Stimulated activated CD8-positive, alpha-beta memory T cell treated with anti-CD3 and anti-CD28 coated beads, Interleukin-15, amount 100 ng/mL, for 48 hours (primary cell): ENCODE measurements at places on chromosomes 1 and 21.

DNA sequence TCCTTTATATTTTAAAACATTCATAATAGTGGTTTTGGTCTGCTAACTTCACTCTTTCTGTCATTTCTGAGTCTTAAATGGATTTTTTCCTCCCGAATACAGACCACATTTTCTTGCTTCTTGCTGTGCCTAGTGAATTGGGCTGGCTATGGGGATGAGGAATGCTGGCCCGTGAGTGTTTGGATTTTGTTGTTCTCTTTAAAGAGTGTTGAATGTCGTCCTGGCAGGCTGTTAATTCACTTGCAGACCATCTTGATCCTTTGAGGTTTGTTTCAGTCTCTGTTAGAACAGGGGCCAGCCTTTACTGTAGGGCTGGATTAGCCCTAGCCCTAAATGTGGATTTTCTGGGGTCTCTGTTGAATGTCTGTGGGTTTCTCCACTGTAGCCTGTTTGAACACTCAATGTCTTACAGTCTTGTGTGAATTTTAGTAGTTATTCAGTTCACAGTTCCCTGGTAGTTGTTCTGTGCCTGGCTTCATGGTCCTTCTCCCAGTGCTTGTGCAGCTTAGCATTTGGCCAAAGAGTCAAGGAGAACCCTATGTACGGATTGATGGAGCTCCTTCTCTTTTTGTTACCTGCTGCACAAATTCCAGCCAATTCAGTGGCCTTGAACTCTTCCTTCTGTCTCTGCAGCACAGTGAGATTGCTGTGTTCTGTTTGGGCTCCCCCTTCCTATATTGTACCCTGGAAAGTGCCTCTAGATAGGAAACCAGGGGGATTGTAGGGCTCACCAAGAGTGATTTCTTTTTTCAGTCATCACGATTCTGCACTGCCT lies 95.7 kb downstream of the DYRK1A start:
- no peak for DNase-seq

DNA sequence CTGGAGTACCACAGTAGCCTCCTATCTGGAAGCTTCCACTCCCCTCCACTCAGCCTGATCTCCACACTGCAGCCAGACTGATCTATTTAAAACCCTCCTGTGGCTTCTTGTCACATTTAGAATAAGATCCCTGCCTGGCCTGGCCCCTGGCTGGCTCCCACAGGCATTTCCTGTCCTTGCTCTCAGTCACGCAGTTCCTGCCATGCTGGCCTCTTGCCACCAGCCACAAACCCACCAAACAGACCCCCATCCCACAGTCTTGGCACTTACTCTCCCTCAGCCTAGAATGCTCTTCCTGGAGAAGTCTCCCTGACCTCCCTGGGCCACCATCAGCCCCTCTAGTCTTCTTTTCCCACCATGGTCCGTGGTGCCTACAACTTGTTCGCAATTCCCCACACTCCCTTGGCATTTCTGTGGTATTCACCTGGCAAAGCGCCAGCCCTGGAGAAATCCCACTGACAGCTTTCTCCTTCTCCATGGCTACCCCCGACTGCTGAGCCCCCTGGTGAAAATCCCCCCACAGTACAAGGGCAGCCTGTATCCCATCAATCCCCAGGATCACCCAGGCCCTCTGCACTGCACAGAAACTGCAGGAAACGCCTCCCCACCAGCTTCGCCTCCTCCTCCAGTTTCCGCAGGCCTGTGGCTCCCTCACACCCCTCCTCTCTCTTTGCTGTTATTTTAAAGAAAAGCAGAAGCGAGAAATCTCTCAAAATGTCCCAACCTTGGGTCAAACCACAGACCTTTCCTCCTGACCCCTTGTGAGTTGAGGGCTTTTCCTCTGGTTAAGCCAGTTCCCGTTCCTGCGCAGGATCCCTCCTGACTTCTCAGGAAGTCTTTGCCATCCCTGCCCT lies 94.5 kb downstream of the SYT2 start:
- DNase-seq = no peak

- DNase-seq = no peak
Measured at GRCh38 chr1:176816232-176816631, 348.3 kb downstream of the ASTN1 start.

DNA sequence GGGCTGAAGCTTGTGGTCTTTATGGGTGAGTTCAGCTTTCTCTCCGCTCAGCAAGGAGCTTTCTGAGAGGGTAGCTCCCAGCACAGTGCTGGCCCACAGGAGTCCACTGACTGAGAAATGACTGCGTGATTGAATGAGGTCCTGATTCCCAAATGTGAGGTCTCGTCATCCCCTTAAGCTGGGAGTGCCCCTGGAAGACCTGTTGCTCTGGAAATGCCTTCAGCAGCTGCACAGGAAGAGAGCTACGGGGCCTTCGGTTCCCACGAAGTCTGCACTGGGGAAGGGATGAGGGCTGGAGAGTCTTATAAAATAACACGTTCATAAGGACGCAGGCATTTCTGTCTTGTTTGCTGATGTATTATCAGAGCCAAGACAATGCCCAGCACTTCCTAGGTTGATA lies 14.0 kb downstream of the TNNT2 start:
- no peak for DNase-seq

- no peak for DNase-seq
Measured at GRCh38 chr21:36610935-36611334, 88.0 kb upstream of the SIM2 start.

DNA sequence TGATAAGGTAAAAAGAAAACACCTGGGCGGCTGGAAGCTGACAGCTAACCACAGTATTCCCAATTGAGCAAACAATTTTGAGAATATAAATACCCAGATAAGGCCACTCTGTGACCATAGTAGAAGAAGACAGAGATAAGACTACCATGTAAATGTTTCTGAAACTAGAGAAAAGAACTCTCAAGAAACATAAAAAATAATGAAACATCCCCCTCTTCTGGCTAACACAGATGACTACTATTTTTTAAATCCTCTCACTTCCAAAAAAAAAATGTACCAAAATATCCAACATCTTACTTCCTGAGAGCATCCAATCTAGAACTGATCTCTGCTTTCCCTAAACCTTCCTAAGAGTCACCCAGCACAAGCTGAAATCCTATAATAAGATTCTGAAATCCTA lies 125.9 kb downstream of the HFM1 start:
- DNase-seq = no peak

- DNase-seq = no peak
Measured at GRCh38 chr1:233704898-233705723, 91.2 kb downstream of the KCNK1 start.

DNA sequence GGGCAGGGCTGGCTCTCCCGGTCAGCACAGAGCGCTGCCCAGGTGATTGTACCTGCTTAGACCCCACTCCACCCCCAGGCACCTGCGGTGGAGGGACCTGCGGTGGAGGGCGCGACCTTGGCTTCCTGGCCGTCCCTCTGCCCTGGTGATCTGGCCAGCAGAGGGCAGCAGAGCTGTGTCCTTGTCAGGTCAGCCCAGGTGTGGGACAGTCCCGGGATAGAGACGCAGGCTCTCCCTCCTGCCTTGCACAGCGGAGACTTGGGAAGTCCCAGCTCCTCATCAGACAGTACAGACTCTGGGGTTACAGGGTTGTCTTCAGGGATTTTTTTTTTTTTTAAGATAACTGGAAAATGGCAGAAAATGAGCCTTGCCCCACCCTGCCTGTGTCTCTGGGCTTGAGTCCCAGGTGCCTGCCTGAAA lies 10.0 kb downstream of the SLX9 start:
- peak; percentile 53 for DNase-seq

- no peak for DNase-seq
Measured at GRCh38 chr1:241202401-241202800, 154.6 kb downstream of the RGS7 start.

DNA sequence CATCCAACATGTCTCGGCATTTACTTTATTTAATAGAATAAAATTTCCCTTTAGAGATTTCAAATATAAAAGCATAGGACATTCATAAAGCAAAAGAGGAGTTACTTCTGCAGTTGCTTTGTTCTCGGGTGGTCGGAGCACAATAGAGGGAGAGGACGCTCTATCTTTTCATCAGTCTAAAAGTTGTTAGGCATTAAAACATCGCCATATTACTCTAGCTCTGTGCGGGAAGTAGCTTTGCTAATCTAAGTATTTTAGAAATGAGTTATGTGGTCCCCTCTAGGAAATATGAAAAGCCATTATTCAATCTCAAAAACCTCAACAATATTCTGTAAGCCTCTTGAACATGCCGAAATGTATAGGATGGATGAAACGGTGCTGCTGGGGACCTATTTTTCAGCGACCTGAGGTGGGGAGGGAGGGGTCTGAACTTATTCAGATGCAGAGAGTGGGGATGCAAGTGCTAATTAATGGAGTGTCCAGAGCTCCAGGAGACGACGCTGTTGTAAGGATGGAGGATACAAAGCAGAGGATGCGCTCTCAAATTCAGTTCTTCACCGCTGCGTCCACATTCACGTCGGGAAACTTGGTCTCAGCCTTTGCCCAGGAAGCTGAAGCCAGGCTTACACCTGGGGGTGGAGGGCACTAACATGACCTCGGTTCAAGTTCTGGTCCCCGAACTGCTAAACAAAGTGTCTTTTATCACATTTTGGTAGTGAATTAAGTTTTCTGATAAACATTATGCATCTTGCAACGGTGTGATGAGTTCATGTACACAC lies 6.3 kb downstream of the CDKN2C start:
- no peak for DNase-seq

GRCh38 chr1:157196245-157196543 lies 58.0 kb upstream of the ETV3 start:
- no peak for DNase-seq

DNA sequence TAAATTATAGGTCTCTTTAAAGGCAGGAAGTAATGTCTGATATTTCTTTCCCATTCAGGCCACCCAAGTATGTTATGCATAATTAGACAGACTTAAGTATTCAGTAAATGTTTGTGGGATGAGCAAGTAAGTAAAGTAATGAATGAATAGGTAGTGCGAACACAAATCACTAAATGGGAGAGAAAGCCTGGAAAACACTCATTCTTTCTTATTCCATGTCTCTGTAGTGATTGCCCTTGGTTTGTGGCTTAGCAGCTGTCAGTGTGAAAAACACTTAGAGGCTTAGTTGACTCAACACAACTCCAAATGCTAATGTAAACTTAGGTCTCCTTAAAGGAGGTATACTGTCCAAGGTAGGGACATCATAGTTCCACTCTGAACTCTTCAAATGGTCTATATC lies 182.5 kb downstream of the ZC3H11B start:
- no peak for DNase-seq

DNA sequence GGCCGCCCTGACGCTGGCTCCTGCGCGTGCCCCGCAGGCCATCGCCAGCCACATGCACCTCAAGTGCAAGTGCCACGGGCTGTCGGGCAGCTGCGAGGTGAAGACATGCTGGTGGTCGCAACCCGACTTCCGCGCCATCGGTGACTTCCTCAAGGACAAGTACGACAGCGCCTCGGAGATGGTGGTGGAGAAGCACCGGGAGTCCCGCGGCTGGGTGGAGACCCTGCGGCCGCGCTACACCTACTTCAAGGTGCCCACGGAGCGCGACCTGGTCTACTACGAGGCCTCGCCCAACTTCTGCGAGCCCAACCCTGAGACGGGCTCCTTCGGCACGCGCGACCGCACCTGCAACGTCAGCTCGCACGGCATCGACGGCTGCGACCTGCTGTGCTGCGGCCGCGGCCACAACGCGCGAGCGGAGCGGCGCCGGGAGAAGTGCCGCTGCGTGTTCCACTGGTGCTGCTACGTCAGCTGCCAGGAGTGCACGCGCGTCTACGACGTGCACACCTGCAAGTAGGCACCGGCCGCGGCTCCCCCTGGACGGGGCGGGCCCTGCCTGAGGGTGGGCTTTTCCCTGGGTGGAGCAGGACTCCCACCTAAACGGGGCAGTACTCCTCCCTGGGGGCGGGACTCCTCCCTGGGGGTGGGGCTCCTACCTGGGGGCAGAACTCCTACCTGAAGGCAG lies 23.4 kb upstream of the ARF1 start:
- DNase-seq = no peak

GRCh38 chr1:108551137-108551862 lies 8.6 kb upstream of the EEIG2 start:
- no peak for DNase-seq

GRCh38 chr1:207076181-207076955 lies 12.3 kb upstream of the C4BPB start:
- no peak for DNase-seq

- no peak for DNase-seq
Measured at GRCh38 chr1:2213576-2214505, 14.3 kb upstream of the SKI start.

DNA sequence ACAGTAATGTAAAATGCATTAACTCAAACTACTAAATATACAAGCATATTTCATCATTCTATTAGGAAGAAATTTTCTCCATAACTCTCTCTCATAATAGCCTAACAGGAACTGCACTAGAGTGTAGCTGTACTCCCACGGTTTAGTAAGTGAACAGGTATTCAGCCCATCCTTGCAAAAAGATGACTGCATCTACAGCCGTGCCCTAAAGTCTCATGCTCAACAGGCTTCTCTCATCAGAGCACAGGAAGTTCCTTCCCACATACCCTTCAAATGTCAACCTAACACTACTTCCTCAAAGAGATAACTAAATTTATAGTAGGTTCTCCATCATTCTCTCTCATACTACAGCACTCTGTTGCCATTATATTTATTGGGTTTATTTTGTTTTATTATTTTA lies 251.6 kb downstream of the AKT3 start:
- DNase-seq = no peak

DNA sequence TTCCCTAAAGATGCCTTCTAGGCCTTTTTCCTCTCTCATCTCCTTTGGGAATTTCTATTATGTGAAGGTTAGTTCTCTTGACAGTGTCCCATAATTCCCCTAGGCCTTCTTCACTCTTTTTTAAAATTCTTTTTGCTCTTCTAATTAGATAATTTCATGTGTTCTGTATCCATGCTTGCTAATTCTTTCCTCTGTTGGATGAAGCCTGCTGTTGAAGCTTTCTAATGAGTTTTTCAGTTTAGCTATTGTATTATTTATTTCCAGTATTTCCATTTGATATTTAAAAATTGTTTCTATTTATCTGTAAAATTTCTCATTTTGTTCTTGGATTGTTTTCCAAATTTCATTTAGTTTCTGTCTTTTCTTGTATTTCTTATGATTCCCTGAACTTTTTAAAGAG lies 28.5 kb upstream of the FAM163A start:
- DNase-seq = no peak

GRCh38 chr1:114315631-114316030 lies 162.0 kb upstream of the SYT6 start:
- DNase-seq = no peak

DNA sequence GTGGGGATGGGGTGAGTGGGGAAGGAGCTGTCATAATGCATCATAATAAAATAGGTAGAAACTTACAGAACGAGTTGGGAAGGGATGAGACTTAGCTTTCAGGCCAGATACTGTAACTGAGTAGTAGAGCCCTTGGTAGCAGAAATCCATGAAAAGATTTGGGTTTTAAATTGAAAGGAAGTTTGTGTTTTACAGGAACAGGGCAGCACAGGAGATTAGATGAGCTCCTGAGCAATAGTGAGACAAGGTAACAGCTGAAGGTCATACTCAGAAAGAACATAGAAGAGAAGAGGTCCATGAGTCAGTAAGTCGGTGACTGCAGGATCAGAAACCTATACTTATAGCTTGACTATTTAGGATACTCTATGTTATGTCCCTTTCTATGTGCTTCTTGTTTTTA lies 7.3 kb downstream of the MAP10 start:
- no peak for DNase-seq
